ENCODE measurements at places on chromosomes 4 and X.

- peak; percentile 17 for DNase-seq
Observed at GRCh38 chr4:103075435-103075893, 1.1 kb downstream of the SLC9B2 start.

DNA sequence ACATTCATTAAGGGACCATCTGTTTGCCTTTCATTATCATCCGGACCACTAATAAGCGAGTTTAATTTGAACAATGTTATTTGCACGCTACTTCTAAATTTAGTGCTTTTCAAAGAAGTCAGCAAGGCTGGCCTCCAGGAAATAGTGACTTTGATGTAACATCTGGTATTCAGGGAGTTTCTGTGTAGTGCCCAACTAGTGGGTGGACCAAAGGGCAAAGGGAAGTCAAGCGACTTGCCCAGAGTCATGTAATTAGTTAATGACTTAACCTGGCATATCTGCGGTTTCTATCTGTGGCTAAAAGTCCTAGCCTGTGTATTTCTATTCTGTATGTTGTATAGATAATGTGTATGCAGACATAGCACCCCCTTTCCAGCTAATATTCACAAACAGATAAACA is 56.3 kb upstream of the LCORL start:
- no peak for DNase-seq

DNA sequence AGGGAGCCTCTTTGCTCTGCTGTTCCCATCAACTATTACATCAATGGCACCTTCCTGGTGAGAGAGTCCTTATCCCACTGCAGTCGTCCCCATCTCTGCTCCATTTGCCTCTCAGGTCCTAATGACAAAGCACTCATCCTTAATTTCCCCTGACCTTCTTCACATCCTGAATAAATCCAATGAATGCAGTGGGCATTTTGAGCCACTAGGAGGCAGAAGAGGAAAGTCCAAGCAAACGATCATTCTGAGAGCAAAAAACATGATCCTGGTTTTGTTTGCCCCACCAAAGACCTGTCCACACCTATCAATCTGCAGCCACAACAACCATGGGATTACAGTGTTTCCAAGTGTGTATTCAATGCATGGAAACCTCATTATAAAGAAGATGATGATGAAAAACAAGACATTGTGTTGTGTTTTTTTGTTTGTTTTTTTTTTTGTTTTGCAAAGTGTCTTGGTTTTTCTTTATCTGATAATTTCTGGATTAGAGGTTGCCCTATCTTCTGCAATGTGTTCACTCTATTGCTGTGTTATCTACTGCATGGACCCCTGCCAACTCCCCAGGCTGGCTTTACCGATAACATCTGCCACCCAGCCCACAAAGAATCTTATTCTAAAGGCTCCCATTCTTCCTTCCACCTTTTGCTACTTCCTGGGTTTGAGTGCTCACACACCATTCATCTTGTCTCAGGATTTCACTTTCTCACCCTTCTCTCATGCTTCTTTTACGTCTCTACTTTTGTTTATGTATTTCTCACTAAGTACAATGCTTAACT is 207.2 kb downstream of the NLGN4X start:
- DNase-seq: peak; percentile 39

- no peak for DNase-seq
Observed at GRCh38 chr4:111773858-111774257, 371.4 kb upstream of the FAM241A start.

- no peak for DNase-seq
Observed at GRCh38 chr4:159484864-159485263, 382.0 kb downstream of the RAPGEF2 start.

GRCh38 chr4:28690890-28691289 is 1830.2 kb downstream of the STIM2 start:
- no peak for DNase-seq

DNA sequence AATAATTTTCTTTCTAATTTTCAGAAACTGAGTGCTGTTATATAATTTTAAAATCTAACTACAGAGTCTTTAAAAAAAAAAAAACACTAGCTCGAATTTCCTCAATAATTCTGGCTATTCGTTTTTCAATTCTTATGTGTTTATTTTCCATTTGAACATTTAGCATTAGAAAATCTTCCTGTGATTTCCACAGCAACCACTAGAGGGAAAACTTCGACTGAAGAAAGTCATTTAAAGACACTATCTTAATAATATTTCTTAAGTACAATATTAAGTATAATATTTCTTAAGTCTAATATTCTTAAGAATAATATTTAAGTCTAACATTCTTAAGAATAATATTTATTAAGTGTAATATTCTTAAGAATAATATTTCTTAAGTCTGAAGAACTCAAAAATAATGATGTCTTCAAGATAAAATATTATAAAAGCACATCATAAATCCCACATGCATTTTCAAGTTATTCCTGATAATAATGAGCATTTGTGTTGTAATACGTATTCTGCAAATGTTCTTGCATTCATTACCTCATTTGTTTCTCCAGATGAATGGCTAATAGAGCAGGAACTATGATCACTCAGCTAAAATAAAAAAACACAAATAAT is 118.4 kb upstream of the WDR17 start:
- no peak for DNase-seq

GRCh38 chr4:150625033-150625432 is 43.1 kb downstream of the MAB21L2 start:
- DNase-seq: no peak

DNA sequence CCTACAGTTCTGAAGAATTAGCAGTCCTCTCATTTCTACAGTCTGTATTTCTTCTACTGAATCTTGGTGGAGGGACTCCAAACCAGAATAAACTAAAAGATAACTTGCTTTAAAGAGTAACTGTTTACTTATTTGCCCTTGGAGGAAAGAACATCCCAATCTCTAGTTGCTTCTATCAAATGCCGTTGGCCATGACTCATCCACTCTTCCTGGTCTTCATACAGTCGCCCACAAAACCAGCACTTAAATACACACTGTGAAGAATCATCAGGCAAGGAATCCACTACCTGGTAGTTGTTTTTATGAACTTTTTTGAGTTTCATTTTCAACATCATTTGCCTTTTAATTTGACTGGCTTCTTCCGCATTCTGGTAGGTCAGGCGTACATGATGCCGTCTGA is 14.2 kb downstream of the ZNF518B start:
- no peak for DNase-seq

DNA sequence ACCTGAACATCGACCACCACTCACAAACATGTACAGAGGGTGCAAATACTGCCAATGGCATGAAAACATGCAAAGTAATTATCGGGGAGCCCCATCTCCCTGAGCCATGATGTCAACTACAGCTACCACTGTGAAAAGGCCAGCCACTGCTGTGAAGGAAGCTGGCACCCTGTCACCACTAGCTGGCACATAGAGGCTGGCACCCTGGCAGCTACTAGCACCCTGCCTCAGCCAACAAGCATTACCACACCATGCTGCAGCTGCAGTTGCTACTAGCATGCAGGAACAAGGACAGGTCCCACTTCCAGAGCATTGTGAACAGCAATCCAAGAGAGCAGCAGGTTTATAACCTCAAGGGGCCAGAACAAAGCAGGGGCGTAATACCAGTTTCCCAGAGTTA is 81.4 kb downstream of the PRR32 start:
- no peak for DNase-seq

- DNase-seq: no peak
Observed at GRCh38 chr4:78652282-78652876, 100.8 kb downstream of the ANXA3 start.

DNA sequence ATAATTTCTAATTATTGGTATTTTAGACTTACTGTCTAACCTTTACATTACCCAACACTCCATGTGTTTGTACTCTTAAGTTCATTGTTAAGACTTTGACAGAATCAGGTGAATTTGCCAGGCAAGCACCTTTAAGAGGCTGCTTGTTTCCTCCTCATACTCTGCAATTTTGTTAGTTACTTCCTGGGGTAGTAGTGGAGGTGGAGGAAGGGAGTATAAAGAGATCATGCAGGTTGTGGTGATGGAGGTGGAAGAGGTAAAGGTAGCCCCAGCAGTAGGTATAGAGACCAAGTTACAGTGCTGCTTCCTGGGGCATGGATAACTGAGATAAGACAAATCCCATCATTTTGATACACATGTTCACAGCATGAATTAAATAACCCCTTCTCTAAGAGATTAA is 6.7 kb downstream of the WDR44 start:
- no peak for DNase-seq

DNA sequence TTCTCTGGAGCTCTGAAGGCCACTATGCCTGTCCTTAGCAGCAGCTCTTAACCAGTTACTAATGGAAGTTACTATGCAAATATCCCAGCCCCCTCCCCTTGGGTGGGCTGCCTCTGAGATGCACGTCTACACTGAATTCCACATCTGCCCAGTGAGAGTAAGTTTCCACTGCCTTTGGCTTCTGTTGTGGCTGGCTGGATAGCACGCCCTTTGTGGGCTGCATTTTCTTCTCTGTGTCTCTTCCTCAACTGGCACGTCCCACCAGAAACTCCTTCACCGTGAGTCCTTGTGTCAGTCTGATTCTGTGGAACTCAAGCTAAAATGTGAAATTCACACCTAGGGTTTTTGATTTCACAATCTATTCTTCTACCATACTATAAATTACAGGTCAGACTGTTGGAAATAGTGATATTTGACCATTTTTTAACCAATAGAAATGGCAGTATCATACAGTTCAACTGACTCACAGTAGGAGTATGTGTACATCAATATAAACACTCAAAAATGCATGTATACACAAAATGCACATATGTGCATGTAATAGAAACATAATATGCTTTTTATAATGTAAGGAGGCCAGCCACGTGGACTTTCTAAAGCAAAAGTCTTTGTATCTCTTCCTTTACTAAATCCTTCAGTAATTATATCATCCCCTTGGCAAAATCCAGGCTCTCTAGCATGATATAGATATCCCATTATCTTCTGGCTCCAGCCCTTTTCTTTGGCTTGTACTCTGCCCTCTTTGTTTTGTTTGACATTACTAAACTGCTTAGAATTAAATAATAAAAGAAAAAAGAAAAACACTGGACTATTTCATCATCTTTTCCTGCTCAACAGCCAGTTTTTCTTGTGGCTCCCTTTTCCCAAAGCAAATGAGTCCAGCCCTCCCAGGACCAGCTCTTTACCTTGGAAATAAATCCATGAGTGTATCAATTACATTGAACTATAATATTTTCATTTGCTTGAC is 33.2 kb upstream of the LDB2 start:
- no peak for DNase-seq

DNA sequence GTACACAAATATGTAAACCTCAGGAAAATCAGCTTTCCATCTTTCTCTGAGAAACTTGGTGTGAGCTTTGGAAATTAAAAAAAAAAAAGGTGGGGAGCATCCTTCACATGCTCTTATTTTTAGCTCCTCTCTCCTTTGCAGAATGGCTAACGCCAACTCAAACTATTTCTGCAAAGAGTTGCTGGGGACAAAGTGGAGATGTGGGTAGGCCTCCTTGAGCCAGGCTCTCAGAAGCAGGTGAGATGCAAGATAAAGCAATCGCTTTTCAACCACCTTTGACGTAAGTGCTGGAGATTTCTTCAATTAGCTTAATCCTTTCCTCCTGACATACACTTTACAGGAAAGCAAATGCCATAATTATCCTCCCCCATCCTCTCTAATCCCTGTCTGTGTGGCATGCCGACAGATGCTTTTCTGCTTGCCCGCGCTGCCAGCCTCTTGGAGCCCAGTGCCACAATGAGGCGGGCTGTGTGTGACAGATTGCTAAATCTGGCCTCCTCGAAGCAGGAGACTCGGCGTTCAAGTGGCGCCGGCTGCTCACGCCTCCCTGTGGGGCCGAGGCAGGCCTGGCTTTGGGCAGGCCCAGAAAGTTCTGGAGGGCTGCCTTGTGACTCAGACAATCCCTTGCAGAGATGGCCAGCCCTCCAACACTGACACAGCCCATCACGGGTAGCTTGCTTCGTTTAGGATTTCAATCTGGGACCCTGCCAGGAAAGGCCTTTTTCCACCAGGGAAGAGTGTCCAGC is 64.9 kb upstream of the SOD3 start:
- no peak for DNase-seq

GRCh38 chrX:132837967-132838366 is 120.5 kb downstream of the HS6ST2 start:
- DNase-seq: no peak

- DNase-seq: no peak
Observed at GRCh38 chr4:69707807-69708206, 52.6 kb downstream of the SULT1B1 start.

GRCh38 chr4:26139310-26139924 is 181.4 kb upstream of the RBPJ start:
- DNase-seq: no peak

- DNase-seq: no peak
Observed at GRCh38 chr4:42172128-42172790, 19.8 kb upstream of the BEND4 start.

DNA sequence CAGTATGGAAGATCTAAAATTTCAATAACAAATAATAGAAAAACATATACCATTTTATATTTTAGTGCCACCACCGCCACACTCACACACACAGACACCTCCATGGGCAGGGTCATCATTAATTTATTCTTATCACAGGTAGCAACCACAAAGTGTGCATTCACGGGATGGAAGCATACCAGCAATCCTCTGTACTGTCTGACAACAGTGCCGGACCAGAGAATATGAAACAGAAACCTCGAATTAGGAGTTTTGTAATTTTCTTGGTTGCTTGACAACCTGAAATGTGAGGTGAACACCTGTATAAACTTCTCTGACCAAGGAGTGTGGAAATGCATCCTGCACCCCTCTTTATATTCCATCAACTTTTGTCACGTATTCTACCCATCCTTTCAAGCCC is 213.9 kb upstream of the KCNIP4 start:
- DNase-seq: no peak

DNA sequence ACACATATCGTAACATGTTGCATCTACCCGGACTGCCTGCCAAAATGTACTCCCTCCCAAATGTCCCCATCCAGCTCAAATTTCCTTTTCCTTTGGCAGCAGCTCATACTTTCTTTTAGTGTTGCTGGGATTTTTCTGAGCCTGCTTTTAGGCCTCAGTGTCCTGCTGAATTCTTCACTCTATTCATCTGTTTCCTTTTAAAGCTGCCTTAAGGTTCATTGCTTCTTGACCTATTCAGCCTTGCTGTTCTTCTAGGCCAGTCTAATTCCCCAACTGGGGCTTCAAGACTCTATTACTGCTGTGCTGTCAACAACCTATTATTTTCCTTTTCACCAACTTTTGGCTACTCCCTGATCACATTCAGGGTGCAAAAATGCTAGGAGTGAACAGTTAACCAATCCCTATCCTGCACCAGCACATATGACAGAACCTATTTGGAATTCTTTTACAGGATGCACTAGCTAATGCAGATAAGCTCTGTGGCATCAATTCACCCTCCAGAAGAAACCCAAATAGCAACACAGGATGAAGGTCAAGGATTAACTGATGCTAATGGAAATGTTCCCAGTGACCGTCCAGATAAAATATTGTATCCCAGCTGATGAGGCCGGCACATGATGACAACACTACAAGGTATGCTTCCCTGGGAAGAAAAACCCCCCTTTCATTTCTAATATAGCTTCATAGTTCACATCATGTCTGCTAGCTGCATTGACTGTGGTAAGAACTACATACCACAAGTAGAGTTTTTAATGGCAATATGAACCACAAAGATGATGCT is 114.7 kb upstream of the TTC29 start:
- DNase-seq: no peak

- no peak for DNase-seq
Observed at GRCh38 chrX:258291-259040, 22.7 kb upstream of the PLCXD1 start.

- DNase-seq: peak; percentile 34
Observed at GRCh38 chr4:20252656-20253282, 1.1 kb downstream of the SLIT2 start.

Measured in GM13977 (cell line).